ENCODE measurements at places on chromosomes 5 and 9. TPM values are rescaled to one million over a fixed set of nuclear protein-coding genes. Genes with fewer than 3 reads are reported as not detected.

Gene CARD9
- polyA plus RNA-seq: 2.6 TPM

Gene PCDHB2
- polyA plus RNA-seq: 3.2 TPM

Gene TRIP13
- 1.5 TPM for polyA plus RNA-seq

Gene TNFSF8
- polyA plus RNA-seq: 2.2 TPM

Gene SPATA31A3
- polyA plus RNA-seq: not detected

Gene KIF12
- polyA plus RNA-seq: 0.22 TPM

Gene SLC46A2
- polyA plus RNA-seq: 0.42 TPM

Gene PCDHAC2
- polyA plus RNA-seq: 0.11 TPM

Gene PCSK1
- polyA plus RNA-seq: not detected

Gene FOXE1
- 0.03 TPM for polyA plus RNA-seq

Gene ORM1
- polyA plus RNA-seq: not detected

Gene CCL21
- 11.6 TPM for polyA plus RNA-seq

Gene MYMK
- not detected for polyA plus RNA-seq

Gene PHF19
- polyA plus RNA-seq: 10.6 TPM

Gene NSD1
- 8.3 TPM for polyA plus RNA-seq

Gene TMEFF1
- polyA plus RNA-seq: not detected

Gene IL9
- polyA plus RNA-seq: not detected

Gene KIF20A
- 0.16 TPM for polyA plus RNA-seq

Gene AGXT2
- not detected for polyA plus RNA-seq

Gene DAB2
- 10.8 TPM for polyA plus RNA-seq

Gene ADGRV1
- 0.34 TPM for polyA plus RNA-seq

Gene TRAF1
- 5.3 TPM for polyA plus RNA-seq

Gene CNTNAP3B
- 1.7 TPM for polyA plus RNA-seq

Gene EIF4E1B
- 0.20 TPM for polyA plus RNA-seq

Gene PLCXD3
- 1.4 TPM for polyA plus RNA-seq

Gene SWI5
- polyA plus RNA-seq: 27.9 TPM

Gene SHROOM1
- 8.3 TPM for polyA plus RNA-seq

Gene MINAR2
- not detected for polyA plus RNA-seq

Gene DMGDH
- polyA plus RNA-seq: 0.56 TPM

Gene PCDHGC4
- polyA plus RNA-seq: 0.34 TPM

Gene SLCO6A1
- polyA plus RNA-seq: not detected

Gene TSSK1B
- not detected for polyA plus RNA-seq

Gene MAST4
- polyA plus RNA-seq: 11.8 TPM

Gene ACTBL2
- polyA plus RNA-seq: not detected

Gene GRM6
- not detected for polyA plus RNA-seq

Gene PRRX2
- 0.92 TPM for polyA plus RNA-seq

Gene OLFML2A
- 3.7 TPM for polyA plus RNA-seq

Gene NIM1K
- polyA plus RNA-seq: 0.34 TPM

Gene RNF224
- not detected for polyA plus RNA-seq

Gene PCDHGB7
- polyA plus RNA-seq: 4.9 TPM

Gene NPR2
- polyA plus RNA-seq: 27.1 TPM

Gene SRD5A1
- polyA plus RNA-seq: 1.8 TPM

Gene SOHLH1
- polyA plus RNA-seq: not detected

Gene CYSRT1
- not detected for polyA plus RNA-seq

All from adipose tissue (tissue), 3 donors.